ENCODE measurements at places on chromosomes 11 and 22. TPM values are rescaled to one million over a fixed set of nuclear protein-coding genes. Genes with fewer than 3 reads are reported as not detected.

DNA sequence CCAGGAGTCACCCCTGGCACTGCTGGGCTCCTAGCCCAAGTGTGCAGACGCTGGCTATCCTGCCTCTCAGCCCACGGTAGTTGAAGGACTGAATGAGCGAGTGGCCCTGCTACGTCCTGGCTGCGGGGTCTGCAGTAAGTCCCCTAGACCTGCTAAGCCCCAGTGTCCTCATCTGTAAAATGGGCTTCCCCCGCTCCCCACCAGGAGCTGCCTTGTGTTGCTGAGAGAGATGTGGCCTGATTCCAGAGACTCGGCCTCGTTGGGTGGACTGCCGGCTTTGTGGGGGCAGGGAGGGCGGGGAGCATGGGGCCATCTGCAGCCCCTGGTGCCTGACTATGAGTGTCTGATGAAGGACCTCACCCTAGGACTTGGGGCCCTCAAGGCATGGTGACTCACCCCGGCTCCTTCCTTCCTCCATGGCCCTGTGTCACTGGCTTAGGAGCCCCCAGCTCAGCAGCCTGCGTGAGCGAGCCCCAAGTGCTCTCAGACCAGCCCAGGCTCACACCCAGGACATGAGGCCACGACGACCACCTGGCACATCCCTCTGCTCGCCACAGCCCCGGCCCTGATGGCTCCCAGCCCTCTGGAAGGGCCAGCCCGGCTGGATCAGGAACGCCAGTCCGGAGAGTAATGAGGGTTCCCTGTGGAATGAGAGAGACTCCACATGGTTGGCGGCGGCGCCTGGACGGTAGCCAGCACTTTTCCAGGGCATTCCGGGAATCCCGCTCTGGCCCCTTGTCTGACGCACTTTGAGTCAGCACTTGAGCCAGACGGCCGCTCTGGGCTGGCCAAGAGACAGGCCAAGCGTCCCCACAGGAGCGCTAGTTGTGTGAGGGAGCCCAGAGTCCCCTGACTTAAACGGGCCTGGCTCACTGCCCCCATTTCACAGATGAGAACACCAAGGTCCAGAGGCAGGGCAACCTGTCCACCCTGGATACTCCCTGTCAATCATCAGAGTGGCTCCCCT lies 50.5 kb upstream of the SHISAL1 start:
- H3K36me3 ChIP-seq: no peaks in the 10 kb centered on the region
- no peak for DNase-seq
- H3K27ac ChIP-seq: no peak overlapping the region

- no peaks in the 10 kb centered on the region for H3K36me3 ChIP-seq
- no peak overlapping the region for H3K4me3 ChIP-seq
- H3K27ac ChIP-seq: no peak overlapping the region
- no peak for DNase-seq
- H3K27me3 ChIP-seq: no peaks in the 10 kb centered on the region
These were observed 6.6 kb downstream of the TSPAN4 start for GRCh38 chr11:849104-849824.

MMP13 gene
- total RNA-seq: not detected

DNA sequence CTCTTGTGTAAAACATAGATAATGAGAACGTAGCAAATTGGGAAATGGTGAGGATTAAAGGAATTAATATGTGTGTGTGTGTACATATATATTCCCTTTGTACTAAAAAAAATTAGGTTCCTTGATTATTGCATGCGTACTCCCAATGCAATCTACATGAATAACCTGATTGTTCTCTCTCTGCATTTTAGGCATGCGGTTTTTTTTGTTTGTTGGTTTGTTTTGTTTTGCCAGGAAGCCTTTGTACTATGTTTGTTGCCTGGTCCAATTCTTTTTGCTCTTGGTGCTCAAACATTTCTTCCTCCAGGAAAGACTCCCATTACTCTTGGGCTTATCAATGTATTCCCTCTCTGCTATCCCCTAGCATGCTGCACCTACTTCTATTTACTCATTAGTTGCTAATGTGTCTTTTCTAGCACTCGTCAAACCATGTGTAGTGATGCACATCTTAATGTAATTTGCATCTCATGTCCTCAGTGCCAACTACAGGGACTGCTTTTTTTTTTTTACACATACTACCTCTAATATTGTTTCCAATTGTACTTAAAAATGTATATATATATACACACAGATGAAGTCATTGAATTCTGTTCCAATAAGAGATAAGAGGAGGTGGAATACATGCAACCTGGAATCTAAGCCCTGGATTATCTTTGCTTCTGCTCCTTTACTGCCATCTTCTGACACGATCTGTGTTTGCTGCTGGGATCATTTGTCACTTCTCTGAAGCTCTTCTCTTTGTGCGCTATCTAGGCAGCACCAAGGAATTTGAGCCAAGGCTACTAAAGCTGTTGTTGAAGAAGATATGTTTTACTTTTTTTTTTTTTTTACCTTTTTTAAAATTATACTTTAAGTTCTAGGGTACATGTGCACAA lies 197.2 kb upstream of the ANO3 start:
- H3K4me1 ChIP-seq: no peaks in the 10 kb centered on the region
- no peak for DNase-seq
- no peaks in the 10 kb centered on the region for H3K36me3 ChIP-seq
- H3K27ac ChIP-seq: no peak overlapping the region
- H3K4me3 ChIP-seq: no peak overlapping the region

DNA sequence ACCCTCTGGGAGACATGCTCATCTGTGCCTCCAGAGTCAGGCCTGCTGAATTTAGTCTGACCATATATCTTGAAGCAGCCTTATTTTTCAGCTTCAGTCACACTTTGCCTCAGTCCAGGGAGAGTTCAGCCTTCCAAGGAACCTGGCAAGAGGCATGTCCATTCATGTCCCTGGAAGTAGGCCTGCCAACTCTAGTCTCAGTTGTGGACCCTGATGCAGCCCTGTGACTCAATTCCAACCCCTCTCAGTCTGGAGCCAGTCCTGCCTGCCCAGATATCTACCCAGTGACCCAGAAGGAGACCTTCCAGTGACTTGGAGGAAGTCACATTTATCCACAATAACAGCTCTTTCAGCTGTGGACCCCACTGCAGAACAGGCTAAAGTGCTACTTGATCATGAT lies 566.6 kb downstream of the TMEM135 start:
- no peak for DNase-seq
- no peaks in the 10 kb centered on the region for H3K27me3 ChIP-seq
- H3K4me1 ChIP-seq: no peaks in the 10 kb centered on the region
- no peak overlapping the region for H3K4me3 ChIP-seq
- H3K36me3 ChIP-seq: no peaks in the 10 kb centered on the region

- no peak overlapping the region for H3K27ac ChIP-seq
- H3K36me3 ChIP-seq: peaks cover 72% of the 10 kb centered on the region
- DNase-seq: no peak
These were observed 13.7 kb downstream of the TMEM216 start for GRCh38 chr11:61406067-61406466.

HTR3A gene
- total RNA-seq: 0.12 TPM

- no peaks in the 10 kb centered on the region for H3K36me3 ChIP-seq
- no peak overlapping the region for H3K4me3 ChIP-seq
- no peak for DNase-seq
- H3K27me3 ChIP-seq: no peaks in the 10 kb centered on the region
These were observed 904 bp upstream of the ANGPTL5 start for GRCh38 chr11:101917226-101917625.

- H3K36me3 ChIP-seq: no peaks in the 10 kb centered on the region
- no peak overlapping the region for H3K4me3 ChIP-seq
- no peak overlapping the region for H3K27ac ChIP-seq
- no peaks in the 10 kb centered on the region for H3K4me1 ChIP-seq
These were observed 1078.9 kb downstream of the OPCML start for GRCh38 chr11:132453406-132453805.

GRCh38 chr11:94776351-94777321 lies 8.5 kb downstream of the AMOTL1 start:
- no peaks in the 10 kb centered on the region for H3K27me3 ChIP-seq
- H3K36me3 ChIP-seq: no peaks in the 10 kb centered on the region
- H3K4me1 ChIP-seq: peaks cover 15% of the 10 kb centered on the region
- no peak overlapping the region for H3K4me3 ChIP-seq
- DNase-seq: no peak

- no peaks in the 10 kb centered on the region for H3K27me3 ChIP-seq
- H3K4me1 ChIP-seq: peaks cover 16% of the 10 kb centered on the region
These were observed 45.7 kb downstream of the GNB1L start for GRCh38 chr22:19808873-19809478.
